HCEC 1CT (cell line): ENCODE measurements at places on chromosomes 3 and 15.

GRCh38 chr15:81091889-81092558 is 42.0 kb upstream of the CFAP161 start:
- DNase-seq, result peak; percentile 94

DNA sequence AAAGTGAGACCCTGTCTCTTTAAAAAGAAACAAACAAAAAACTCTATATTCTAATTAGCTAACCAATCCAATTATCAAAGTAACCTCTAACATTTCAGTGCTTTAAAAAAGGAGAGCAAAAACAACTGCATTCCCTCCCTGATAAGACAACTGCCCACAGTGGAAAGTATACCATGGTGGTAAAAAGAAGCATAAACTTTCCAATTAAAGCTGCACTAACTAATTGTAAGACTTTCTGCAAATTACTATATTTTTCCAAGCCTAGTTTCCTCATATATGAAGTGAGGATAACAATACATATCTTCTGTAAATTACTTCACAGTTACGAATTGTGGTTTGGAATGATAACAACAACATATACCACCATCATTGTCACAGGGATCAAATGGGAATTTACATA is 35.5 kb downstream of the STAG1 start:
- no peak for DNase-seq

- no peak for DNase-seq
Measured at GRCh38 chr3:13715167-13715954, 164.5 kb downstream of the WNT7A start.

DNA sequence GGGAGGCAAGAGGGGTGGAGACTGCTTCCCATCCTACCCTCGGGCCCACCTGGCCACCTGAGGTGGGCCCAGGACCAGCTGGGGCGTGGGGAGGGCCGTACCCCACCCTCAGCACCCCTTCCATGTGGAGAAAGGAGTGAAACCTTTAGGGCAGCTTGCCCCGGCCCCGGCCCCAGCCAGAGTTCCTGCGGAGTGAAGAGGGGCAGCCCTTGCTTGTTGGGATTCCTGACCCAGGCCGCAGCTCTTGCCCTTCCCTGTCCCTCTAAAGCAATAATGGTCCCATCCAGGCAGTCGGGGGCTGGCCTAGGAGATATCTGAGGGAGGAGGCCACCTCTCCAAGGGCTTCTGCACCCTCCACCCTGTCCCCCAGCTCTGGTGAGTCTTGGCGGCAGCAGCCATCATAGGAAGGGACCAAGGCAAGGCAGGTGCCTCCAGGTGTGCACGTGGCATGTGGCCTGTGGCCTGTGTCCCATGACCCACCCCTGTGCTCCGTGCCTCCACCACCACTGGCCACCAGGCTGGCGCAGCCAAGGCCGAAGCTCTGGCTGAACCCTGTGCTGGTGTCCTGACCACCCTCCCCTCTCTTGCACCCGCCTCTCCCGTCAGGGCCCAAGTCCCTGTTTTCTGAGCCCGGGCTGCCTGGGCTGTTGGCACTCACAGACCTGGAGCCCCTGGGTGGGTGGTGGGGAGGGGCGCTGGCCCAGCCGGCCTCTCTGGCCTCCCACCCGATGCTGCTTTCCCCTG is 2.2 kb upstream of the FES start:
- no peak for DNase-seq

DNA sequence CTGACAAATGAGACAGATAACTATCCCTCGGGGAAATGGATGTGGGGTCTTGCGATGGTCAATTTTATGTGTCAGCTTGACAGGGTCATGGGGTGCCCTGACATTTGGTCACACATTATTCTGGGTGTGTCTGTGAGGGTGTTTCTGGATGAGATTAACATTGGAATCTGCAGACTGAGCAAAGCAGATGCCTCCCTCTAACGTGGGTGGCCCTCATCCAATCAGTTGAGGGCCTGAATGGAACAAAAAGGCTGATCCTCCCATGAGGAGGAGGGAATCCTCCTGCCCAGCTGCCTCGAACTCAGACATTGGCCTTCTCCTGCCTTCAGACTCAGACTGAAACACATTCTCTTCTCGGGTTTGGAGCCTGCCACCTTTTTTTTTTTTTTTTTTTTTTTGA is 69.0 kb downstream of the MINAR1 start:
- DNase-seq, result no peak

DNA sequence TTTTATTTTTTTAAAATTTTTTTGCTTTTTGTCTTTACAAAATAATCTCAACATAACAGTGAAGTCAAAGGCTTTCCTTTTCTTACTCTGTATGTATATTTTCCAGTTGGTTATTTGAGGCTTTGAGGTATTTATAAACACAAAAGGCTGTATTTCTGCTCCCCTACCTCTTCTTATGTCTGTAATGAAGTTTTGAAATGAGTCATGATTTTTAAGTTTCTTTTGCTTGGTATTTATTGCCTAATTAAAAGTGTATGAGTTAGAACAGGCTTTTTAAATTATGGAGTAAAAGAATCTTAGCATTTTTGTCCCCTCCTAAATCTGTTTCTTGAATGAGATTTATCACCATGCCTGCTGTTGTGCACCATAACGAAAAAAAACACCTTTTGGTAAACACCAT is 66.0 kb downstream of the DCUN1D1 start:
- DNase-seq, result no peak

GRCh38 chr3:71805199-71805598 is 20.3 kb upstream of the PROK2 start:
- no peak for DNase-seq

- DNase-seq, result no peak
Measured at GRCh38 chr3:19190602-19191001, 42.3 kb downstream of the KCNH8 start.

GRCh38 chr3:105277656-105278055 is 89.1 kb upstream of the ALCAM start:
- DNase-seq, result peak; percentile 49

DNA sequence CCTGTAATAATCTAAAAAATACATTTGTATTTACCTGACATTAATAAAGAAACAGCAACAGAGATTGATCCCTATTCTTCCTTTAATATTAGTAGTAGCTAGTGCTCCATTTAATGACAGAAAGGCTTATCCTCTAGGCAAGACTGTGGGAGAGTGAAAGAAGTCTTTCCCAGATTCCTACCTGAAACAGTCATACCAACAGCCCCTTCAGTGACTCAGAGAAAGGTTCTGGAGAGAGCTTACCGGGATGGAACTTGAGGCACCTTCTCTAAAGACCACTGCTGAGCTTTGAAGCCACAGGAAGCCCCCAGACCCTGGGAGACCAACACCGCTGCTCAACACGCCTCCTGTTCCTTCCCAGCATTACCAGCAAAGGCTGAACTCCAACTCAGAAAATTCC is 66.9 kb upstream of the FGF12 start:
- no peak for DNase-seq
